Neuronal stem cell (in vitro differentiated cells): ENCODE measurements at places on chromosomes 4 and X.
A peak's percentile ranks its signal among the peaks of the same experiment; 100 is the strongest.

- no peak for DNase-seq
Observed at GRCh38 chr4:28523681-28524190, 1663.1 kb downstream of the STIM2 start.

DNA sequence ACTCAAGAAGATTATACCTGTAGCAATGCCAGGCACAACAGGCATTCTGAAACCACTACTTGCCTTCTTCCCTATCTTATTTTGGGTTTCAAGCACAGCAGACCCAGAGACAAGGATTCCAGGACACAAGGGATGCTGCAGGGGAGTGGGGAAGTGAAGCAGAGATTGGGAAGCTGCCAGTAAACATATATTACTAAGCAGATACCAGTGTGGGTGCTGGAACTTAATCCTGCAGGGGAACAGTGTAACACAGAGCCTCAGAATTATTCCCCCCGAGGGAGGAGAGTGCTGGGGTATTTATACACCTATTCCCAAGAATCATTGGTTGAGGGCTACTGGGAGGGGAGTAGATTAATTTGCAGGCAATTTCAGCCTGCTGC, 33.3 kb upstream of the MAML3 start:
- no peak for DNase-seq

DNA sequence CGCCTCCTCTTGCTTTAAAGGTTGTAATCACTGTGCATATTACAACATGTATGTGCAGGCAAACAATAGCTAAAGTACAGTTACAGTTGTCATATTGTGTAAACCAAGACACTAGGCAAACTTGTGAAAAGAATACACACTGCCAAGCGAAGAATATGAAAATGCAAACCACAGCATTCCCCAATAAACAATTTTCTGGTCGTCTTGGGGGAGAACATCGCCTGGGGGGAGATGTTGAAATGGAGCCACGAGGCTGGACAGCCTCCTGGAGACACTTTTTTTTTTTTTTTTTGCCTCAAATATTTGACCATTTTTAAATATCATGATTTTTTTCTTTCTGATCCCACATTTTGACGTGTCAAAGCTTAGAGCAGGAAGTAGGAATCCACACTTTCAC, 51.7 kb upstream of the PDLIM3 start:
- DNase-seq = no peak

DNA sequence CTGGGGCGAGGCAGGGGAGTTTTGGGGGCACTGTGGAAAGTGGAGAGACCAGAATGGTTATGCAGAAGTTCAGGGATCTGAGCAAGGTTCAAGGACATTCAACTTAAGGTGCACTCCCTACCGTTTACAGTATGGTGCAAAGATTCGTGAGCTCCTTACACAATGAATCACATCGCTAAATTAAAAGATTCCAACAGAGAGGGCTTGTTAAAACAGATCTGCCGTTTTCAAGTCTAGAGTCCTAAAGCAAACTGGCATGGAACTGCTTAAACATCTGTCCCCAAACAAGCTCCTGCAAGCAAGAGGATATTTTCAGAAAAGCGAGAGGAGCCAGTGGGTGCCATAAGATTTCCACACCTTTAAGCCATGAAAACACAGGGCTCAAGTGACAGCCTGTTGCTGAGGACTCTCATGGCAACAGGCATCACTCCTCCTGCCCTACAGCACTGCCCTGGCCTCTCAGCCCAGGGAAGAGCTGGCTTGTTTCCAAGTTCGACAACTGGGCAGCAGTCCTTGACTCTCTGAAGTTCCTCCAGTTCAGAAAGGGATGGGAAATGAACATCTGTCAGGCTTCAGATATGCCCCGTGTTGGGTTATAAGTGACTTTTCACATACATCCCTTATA, 10.0 kb downstream of the FAM184B start:
- no peak for DNase-seq

DNA sequence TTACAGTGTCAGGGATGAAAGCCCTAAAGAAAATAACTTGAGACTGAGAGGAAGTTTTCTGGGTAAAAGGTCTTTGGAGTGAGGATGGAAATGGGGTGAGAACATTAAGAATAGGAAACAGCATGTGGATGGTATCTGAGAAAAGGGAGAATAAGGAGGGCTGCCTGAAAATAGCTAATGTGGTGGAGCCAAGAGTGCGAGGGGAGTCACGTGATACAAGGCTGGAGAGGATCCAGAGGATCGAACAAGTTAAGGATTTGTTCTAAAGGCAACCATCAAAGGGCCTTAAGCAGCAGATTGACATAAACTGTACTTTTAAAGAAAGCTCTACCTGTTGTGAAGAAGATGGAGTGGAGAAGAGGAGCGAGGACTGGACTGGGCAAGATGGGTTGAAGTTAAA, 347.4 kb upstream of the AGA start:
- no peak for DNase-seq

DNA sequence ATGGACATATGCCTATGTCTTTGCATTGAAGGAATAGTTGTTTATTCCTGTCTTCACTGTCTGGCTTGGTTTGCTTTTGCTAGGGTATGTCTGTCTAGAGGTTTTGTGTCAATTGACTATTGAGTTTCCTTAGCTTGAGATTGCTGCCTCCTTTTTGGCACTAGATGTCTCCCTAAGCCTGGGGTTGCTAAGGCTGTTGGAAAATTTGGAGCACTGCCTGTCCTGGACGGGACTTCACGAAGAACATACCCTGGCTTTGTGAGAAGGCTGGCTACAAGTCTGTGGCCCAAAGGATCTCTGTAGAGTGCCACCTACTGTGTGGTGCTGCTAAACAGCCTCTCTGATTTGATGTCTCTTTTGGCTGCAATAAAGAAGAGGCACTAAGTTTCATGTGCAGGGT, 183.8 kb upstream of the NUDT10 start:
- DNase-seq = no peak

- no peak for DNase-seq
Observed at GRCh38 chr4:87506974-87507701, 22.0 kb downstream of the SPARCL1 start.

DNA sequence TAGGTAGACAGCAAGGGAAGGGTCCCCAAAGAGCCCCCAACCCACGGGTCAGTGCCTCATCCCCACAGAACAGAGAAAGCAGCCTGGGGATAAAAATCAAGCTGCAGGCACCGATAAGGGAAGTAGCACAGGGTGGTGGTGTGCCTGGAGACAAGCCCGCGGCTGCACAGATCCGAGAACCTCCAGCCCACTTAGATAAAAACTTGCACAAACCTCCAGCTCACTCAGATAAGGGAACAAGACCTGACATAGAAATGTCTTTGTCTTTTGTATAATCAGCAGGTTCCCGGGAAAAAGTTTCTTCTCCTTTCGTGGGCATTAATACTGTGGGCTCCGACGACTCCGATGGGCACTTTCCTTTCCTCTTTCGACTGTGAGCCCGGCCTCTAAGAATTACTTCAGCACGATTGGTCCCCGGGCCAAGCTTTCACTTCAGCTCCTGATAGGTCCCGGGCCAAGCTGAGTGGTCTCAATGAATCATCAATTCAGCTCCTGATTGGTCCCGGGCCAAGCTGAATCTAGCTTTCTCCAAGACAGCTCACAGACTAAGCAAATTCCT, 32.4 kb downstream of the PRDX4 start:
- DNase-seq = no peak

DNA sequence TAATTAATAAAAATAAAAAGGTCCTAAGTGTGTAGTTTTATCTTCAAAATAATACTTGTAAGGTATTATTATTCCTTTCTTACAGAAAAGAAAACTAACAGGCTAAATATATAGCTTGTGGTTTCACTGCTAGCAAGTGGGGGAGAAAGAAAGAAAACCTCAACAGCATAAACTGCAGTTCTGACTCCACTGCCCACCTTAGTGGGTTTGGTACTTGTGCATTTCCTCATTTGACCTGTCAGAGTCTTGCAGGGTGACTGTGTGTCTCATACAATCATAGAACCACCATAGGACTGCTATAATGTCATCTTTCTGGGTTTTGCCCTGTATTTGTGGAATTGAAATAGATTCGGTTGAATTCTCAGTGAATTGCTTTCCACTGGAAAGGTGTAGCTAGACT, 94.7 kb upstream of the PUDP start:
- DNase-seq = no peak

DNA sequence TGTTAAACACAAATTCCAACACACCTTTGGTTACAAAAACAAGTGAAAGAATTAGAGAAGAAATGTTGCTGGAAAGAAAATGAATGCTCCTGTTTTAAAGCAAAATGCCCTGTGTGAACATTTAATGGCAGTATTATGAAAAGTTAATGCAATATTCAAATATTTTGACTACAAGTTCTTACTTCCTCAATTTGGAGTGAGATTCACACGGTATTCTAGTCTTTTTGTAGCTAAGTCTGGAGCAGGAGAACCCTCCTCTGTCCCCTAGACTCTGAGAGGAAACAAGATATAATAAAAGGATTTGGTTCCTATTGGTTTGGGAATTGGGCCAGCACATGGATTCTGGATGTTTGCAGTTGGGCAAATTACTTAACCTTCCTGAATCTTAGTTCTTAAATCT, 12.7 kb downstream of the MAD2L1 start:
- DNase-seq = no peak

DNA sequence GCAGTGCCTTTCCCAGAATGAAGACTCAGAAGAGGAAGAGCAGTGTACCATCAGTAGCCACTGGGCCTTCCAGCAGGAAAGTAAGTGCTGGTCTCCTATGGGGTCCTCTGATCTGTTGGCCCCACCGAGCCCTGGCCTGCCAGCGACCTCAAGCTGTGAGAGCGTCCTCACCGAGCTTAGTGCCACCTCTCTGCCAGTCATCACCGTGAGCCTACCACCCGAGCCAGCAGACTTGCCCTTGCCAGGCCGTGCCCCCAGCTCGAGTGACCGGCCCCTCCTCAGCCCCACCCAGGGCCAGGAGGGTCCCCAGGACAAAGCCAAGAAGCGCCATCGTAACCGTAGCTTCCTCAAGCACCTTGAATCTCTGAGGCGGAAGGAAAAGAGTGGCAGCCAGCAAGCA, 69.7 kb downstream of the STARD8 start:
- DNase-seq = no peak

GRCh38 chrX:97525981-97526380, 642.3 kb downstream of the RPA4 start:
- no peak for DNase-seq

DNA sequence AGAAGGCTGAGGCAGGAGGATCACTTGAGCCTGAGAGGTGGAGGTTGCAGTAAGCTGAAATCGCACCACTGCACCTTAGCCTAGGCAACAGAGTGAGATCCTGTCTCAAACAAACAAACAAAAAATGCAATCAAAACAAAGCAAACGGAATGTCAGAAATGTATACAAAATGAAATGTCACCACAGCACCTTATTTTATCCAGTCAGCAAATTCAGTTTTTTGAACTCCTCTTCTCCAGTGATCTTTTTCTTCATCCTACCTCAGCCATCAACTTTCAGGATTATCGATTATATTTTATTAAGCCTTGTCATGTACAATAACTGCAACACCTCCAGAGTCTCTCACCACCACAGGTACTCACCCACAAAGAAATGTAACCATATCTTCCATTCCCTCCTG, 31.1 kb upstream of the HPGDS start:
- DNase-seq = no peak

DNA sequence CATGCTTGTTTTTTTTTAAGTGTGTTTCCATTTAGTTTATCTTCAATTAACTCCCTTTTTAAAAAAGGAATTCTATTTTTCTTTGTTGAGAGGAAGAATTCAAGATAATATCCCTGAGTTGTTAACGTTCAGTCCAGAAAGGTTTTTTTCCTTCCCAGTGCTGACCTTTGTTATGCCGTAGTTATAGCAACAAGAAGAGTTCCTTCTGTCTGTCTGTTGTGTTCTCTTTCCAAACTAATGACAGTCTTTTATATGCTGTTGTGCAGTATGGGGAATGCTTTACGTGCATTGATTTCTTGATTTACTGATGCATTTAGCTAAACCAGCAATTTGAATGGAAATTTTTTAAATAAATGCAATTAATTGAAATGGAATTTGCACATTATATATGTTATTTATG, 6.6 kb upstream of the CXXC4 start:
- no peak for DNase-seq

DNA sequence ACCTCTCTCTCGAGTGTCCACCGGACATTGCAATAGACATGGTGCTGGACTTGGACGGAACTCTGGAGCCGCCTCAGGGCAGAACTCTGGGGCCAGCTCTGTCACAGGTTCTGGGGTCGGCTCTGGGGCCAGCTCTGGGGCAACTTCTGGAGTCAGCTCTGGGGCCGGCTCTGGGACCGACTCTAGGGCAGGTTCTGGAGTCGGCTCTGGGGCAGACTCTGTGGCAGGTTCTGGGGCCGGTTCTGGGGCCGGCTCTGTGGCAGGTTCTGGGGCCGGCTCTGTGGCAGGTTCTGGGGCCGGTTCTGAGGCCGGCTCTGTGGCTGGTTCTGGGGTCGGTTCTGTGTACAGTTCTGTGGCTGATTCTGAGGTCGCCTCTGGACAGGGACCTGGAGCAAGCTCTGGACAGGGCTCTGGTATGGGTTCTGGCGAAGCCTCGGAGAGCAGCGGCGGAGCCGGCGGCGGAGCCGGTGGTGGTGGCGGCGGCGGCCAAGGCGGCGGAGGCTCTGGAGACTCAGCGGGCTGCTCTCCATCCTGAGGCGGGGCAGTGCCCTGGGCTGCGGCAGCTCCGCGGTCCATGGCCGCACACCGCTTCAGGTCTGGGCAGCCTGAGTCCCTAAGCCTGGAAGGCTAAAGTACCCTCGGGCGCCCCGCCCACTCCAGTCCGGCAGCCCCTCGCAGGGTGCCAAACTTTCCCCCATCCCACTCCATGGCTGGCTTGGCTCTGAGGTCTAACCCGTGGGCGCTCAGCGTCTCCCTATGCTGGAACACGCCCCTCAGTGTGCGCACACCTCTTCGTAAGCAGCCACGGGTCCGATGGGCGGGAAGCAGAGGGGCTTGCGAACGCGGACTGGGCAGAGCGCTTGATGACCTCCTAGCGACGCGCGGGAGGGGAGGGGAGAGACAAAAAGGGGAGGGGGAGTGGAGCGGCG, at the start of gene DGKK:
TSS of gene DGKK (minus strand) at position 723 of the 929 bp plus-strand sequence. CDS start at position 576, 147 bp downstream.
- DNase-seq = peak; percentile 68

DNA sequence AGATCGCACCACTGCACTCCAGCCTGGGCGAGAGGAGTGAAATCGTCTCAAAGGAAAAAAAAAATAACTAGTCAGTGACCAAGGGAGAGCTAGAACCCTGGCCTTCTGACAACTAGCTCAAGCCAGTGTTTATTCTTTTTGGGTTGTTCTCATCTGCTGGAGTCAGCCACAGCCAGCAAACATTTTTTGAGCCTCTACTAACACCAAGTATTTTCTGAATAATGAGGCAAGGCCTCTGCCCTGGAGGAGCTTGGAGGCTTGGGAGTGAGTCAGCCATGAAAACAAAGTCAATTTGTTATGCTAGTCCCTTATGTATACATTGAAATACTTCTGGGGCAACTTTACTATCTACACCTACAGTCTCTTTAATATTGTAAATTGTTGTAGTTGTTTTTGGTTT, 46.5 kb downstream of the TMA16 start:
- DNase-seq = no peak

DNA sequence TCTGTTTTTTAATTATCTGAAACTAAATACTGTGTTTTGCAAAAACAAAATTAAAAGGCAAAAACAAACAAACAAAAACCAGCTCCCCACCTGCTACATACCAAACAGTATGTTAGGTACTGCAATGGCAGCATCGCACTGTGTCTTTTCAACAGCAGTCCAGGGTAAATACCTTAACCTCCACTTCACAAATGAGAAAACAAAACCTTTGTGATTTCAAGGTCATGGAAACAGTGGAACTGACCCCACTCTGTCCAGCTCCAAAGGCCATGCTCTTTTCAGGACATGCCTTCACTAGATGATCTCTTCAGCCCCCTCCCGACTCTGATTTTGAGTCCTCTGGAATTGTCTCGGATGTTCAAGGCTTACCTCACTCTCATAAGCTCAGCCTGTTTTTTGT, 183.4 kb downstream of the CBR4 start:
- DNase-seq = no peak

GRCh38 chr4:177961761-177962380, 519.6 kb upstream of the AGA start:
- DNase-seq = no peak

- DNase-seq = no peak
Observed at GRCh38 chrX:125395626-125396025, 76.0 kb downstream of the TEX13C start.
